ENCODE measurements at places on chromosomes 3 and 15.

- DNase-seq: peak; percentile 60
Measured at GRCh38 chr15:88932875-88933330, 19.7 kb upstream of the MFGE8 start.

DNA sequence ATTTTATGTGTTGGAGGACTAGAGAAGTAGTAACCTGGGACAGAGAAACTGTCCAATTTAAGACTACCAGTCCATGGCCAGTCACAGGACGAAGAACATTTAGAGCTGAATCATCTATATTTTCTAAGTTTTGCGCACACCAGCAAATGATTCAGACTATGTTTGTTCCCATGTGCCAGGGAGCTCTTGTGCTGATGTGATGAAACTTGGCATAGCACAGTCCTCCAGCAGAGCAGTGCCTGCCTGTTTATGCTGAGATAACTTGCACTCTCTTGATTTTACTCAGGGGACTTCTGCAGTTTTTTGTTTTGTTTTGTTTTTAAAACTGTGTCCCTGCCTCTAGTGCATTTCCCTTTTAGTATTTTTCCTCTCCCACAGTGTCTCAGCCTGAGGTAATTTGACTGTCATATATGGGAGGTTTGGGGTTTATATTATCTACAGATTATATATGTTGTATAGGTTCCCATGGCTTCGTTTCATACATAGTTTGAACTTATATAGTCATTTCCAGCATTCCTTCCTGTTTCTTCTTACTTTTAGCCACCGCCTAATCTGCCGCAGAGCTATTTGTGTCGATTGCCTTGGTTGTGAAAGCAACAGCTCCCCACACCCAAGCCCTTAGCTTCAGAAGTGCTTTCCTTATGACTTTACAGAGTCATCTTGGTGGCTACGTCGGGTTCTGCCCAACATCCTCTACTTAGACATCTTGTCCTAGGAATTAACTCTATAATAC is 45.5 kb downstream of the PPM1L start:
- DNase-seq: peak; percentile 74

DNA sequence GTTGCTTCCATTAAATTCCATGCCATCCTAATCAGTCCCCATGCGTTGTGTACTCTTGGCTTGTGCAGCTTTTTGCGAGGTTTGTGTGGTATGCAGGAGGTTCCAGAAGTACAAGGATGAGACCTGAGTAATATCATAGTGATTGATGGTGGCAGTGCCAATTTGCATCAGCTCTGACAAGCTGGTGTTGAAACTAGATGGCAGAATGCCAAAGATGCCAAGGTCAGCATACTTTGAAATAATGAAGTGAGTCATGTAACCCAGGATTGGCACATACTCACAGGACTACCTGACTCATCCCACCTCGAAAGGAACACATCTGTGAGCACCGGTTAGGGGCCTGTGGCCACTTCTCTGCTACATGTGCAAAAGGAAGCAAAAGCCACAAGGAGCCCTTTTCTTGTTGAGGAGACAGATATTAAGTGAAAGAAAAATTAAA is 14.3 kb downstream of the KAT2B start:
- peak; percentile 96 for DNase-seq

DNA sequence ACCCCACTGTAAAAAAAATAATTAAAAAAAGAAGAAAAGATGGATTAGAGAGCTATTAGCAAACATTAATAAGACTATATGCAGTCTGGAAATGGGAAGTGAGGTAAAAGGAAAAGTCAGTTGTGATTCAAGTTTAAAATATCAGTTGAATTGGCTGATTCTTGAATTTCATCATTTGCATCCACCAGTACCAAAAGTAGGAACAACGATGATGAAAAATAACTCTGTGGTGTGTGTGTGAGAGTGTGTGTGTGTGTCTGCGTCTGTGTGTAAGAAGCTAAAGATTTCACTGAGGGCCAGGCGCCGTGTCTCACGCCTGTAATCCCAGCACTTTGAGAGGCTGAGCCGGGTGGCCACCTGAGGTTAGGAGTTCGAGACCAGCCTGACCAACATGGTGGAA is 56.0 kb upstream of the SLC4A7 start:
- DNase-seq: no peak

- no peak for DNase-seq
Measured at GRCh38 chr3:196192036-196192523, 19.1 kb downstream of the ZDHHC19 start.

GRCh38 chr15:61653110-61653509 is 407.1 kb downstream of the VPS13C start:
- peak; percentile 62 for DNase-seq

DNA sequence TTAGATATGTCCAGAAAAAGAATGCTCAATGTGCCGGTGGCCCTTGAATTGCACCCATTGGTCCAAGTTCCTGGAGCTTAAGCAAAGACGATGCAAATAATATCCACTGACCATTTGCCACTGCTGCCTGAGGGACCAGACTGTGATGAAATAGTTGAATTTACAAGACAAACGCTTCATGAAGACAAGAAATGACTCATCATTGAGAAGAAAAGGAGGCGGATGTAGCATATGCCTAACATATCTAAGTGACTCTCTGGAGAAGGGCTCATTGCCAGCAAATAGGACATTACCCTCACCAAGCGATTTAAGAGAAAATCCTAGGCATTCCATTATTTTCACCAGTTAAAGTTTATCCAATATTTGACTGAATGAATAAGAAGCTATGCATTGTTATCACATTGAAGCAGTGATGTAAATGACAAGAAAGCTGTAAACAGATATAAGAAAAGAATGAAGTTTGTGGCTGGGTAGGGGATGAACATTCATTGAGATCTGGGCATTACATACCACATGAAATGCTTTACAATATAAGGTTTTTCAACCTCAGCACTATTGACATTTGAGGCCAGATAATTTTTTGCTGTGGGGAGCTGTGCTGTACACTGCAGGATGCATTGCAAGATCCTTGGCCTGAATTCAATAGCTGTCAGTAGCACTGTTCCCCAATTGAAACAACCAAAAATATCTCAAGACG is 48.9 kb upstream of the CPNE4 start:
- DNase-seq: peak; percentile 64

DNA sequence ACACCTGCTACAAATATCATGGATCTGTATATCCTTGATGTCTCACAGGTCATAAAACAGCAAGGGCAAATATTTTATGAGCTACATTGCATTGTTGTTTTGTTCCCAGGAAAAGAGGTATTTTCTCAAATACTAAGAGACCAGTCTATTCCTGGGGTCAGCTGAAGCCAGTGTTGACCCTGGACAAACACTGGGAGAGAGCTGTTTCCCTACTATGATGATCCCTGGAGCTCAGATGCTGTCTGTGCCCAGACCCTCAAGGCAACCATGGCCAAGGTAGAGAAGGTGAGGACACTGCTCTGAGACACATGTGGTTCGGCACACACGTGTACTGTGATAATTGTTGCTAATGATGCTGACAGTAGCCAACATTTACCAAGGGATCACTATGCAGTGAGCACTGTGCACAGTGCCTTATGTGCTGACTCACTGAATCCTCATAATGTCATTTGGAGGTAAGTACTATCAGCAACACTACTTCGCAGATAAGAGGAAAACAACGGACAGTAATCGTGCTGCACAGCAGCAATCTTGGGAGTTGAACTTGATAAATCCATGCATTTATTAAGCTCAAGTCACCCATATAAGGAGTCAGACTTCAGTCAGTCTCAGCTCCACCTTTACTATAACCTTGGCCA is 943.6 kb downstream of the FHIT start:
- no peak for DNase-seq

DNA sequence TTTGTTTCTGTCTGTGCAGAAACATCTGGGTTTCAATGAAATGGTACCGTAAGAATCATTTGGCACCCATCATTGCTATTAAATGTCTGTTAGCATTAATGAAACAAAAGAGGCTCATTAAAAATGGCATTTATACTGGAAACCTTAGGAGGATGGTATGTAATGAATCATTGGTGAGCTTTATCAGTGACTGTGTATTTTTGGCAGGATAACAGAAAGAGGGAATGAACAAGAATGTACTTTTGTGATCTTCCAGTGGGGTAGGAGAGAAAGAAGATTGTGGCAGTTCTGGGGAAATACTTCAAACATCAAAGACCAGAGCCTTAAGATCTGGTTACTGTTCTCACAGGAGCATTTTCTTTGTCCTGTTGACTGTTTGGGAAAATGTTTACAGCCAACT is 4.7 kb upstream of the DCBLD2 start:
- DNase-seq: peak; percentile 88

- DNase-seq: no peak
Measured at GRCh38 chr15:101161656-101162055, 90.2 kb downstream of the CHSY1 start.

- DNase-seq: no peak
Measured at GRCh38 chr15:75346796-75347221, at the start of gene NEIL1. TSS of gene NEIL1 (plus strand) at chr15:75347039. CDS start at chr15:75348906, 1,867 bp downstream.

GRCh38 chr15:68997930-68998777 is 16.3 kb upstream of the NOX5 start:
- no peak for DNase-seq

DNA sequence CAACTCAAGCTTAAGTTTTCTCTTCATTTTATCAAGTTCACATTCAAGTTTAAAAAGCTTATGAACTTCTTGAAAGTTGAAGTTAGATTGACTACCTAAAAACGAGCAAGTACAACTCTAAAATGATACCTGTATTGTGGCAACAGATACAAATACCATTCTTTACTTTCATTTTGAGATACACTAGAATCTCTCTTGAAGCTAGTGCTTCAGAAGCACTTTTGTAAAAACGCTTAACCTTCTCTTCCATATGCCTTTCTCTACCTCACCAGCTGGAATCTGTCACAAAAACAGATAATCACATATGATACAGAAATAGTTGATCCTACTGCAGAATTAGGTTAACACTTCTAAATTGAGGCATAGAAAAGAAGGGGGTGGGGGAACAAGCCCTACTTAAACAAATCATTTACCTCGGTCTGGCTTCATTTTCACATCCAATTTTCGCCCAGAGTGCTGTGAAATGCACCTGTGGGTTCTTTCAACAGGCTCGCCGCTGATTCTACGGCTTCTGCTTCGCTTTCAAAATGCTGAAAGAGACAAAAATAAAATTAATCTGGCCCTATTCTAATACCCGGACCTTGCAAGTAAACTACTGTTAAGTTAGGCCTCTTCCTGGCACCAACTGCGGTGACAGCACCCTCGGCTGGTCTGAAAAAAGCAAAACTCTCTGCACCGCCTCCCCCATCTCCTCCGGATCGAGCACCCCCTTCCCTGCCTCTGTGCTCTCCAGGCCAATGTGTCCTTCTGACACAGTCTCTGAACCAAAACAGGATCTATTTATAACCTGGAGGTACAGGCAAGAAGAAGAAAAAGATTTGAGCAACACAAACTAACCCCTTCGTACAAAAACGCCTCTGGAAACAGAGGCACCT is 1.4 kb downstream of the ATOSA start:
- peak; percentile 69 for DNase-seq

GRCh38 chr15:51112078-51112477 is 17.4 kb upstream of the TNFAIP8L3 start:
- no peak for DNase-seq

DNA sequence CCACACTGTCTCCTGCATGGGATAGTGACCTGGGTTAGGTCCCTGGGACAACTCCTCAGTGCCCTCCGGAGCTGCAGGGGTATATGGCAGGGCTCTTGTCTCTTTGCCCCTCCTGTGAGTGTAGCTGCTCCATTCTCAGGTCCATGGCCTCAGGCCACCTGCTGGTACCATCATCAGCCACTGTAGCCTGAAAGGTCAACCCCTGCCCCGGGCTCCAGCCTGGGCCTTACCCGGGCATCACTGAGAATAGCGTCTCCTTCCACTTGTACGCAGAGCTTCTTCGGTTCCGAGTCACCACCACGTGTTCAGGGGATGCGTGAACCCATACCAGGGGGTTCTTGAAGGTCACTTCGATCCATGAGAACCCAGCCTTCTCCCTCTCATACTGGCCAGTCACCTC is 13.8 kb downstream of the ITIH4 start:
- DNase-seq: no peak

DNA sequence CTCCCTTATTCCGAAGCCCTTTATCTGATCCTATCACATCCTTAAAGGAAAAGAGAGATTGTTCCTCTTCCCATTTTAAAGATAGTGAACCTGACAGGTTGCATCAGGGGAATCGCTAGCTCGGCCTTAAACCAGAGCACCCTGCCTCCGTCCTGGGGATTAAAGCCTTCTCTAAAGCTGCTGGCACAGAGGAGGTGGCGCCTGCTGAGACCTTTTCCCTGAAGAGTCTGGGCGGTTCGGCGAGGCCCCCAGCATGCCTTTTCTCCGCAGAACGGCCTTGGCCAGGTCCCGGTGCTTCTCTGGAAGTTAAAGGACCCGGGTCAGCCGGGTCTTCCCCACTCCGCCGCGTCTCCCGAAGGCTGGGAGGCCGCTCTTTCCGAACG is 593 bp downstream of the FAM219B start:
- no peak for DNase-seq

- DNase-seq: no peak
Measured at GRCh38 chr3:43704697-43705096, 14.0 kb downstream of the ABHD5 start.

DNA sequence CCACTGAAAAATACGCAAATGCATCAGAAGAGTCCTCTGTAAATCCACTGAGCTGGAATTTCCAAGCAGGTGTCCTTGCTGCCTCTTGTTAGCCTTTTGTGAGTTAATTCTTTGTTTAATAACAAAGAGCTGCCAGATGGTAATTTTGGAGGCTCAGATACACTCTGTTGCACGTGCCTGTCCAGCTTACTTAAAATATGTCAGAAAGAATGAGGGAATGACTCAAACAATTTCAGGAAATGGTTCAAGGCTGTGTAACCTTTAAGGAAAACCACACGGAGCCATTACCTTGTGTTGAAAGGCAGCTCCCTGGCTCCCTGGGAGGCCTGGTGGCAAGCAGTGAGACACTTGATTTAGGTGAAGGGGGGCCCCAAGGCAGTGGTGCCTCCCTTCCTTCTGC is 302.2 kb upstream of the CTDSPL start:
- DNase-seq: peak; percentile 37

GRCh38 chr3:129417326-129417725 is 11.1 kb downstream of the EFCAB12 start:
- peak; percentile 36 for DNase-seq

DNA sequence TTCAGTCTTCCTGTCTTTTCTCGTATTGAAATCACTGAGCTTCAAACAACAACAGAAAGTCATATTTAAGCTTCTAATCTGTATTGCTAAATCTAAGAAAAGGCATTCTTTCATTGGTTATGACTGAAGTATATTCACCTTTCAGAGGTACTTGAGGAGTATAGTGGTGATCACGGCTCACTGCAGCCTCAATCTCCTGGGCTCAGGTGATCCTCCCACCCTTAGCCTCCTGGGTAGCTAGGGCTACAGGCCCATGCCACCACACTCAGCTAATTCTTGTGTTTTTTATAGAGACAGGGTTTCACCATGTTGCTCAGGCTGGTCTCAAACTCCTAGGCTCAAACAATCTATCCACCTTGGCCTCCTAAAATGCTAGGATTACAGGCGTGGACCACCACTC is 38.7 kb downstream of the WDR49 start:
- DNase-seq: no peak

- no peak for DNase-seq
Measured at GRCh38 chr3:56688191-56688590, 5.1 kb upstream of the TASOR start.

DNA sequence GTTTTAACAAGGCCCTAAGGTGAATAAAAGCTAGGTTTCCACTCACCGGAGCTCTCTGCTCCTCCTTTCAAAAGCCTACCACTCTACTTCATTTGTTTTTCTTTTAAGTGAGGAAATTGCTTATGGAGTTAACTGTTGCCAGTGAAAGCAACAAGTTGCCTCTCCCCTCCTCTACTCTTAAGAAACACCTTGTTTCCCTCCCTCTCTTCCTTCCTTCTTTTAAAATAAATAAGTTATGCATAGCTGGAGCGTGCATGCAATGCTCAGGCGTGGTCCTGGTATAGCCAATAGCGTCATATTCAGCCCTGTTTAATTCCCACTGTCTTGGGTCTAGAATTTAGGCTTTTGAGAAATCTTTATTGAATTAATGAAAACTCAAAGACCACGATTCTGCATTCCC is 101.1 kb upstream of the IGF1R start:
- no peak for DNase-seq

Data from fibroblast of mammary gland (primary cell).